ENCODE measurements at places on chromosomes 3 and 15.
A peak's percentile ranks its signal among the peaks of the same experiment; 100 is the strongest.

- DNase-seq: no peak
These were observed 580.4 kb downstream of the CADM2 start for GRCh38 chr3:85539232-85539631.

DNA sequence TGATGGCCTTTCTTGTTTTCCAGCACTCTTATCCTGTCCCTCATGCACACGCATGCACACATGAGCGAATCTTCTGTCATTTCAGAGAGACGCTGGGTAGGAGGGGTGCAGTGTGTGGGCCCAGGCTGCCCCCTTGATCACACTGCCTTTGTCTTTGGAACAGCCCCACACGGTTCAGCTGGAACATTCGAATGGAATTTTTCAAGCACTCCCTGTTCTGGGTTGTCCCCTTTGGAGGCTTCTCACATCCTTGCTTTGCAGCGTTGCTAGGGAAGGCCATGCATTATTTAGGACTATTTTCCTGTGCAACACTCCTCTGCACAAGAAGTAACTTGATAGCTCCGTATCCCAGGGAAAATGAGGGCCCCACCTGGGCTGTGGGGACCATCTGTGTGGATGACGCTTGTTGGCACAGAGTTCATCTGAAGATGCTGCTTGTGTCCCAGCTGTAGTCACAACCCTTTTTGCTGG lies 78.4 kb downstream of the SPSB4 start:
- DNase-seq: no peak

- DNase-seq: no peak
These were observed 220.1 kb downstream of the PYDC2 start for GRCh38 chr3:191680989-191681597.

DNA sequence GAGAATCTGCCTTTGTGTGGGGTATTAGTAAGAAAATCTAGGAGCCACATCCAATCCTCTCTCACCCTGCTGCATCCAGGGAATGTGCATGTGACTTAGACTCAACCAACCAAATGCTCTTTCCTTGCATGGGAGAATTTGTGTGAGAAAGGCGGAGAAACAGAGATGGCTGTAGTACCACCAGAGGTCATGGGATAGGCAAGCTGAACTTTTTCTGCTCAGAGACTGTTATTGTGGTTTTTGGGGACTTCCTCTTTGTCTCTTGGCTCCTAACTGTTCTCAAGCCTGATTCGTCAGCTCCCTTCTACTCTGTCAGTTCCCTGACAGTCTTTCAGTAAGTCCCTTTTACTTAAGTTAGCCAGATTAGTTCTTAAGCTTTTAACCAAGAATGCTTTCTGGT lies 2.6 kb upstream of the ZSCAN2 start:
- no peak for DNase-seq

- no peak for DNase-seq
These were observed 2.4 kb downstream of the PARP3 start for GRCh38 chr3:51944451-51945021.

- peak; percentile 63 for DNase-seq
These were observed 924 bp upstream of the SIN3A start for GRCh38 chr15:75452364-75452864.

GRCh38 chr3:129239991-129240390 lies 9.4 kb upstream of the COPG1 start:
- DNase-seq: no peak

DNA sequence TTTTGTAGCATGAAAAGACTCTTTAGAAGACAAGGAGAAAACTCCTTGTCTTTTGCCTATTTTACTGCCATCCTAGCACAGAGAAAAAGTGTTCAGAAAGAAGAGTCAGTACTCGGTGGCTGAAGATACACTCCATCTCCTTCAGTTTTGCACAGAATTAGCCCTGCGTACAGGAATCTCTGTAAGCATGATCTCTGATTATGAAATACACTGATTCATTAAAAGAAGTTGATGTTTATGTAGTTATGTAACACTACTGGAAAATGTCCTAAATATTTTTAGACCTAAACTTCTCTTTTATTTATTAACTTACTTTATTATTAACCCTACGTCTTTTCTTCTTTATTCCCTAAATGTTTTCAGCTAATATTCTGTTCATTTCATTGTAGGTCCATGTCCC lies 138.4 kb downstream of the LEKR1 start:
- no peak for DNase-seq

DNA sequence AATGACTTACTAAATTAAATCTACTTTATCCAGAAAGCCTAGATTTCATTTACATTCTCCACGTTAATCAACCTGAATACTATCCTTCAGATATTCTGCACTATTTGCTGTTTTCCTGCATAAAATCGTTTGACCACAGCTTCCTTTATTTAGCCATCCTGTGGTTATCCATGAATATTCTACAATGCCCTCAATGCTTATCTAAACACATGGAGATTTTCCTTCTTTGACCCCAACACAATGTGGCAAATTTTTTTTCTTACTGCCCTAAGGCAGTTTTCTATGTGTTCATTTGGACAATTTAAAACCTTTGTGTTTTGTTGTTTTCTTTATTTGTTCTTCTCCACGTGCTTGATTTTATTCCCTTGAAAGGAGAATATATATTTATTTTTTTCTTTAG lies 495.5 kb upstream of the ROBO1 start:
- DNase-seq: no peak

DNA sequence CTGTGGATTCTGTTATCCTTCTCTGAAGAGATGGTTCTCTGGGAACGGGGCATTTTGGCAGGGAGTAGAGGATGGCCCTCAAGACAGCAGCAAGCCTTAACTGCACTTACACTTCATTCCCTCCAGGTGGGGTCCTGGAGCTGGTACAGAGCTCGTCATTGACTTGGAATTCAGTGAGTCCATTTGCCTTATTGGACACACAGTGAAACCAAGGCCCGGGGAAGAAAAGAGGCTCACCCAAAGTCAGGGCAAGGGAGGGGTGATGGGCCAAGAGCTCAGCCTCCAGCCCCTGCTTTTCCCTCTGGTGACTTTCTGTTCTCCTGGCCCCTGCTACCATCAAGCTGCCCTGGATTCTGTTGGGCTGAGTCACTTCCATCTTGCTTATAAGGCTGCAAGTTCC lies 125.6 kb downstream of the ETFA start:
- no peak for DNase-seq

DNA sequence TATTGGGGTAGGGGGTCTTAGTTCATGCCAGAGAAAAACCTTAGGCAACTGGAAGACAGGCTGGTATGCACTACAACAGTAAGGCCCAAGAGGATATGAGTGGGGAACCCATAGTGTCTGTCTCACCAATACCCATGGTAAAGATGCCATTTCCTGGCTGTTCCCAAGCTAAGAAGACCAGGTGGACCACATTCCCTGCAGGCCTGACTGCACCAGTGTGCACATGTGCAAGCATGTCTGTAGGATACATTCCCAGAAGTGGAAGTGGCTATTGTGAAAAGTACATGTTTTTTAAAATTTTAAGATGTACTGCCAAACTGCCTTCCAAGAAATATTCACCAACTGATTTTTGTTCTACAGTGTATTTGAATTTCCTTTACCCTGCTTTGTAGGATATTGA lies 207.3 kb upstream of the CTNNB1 start:
- no peak for DNase-seq

DNA sequence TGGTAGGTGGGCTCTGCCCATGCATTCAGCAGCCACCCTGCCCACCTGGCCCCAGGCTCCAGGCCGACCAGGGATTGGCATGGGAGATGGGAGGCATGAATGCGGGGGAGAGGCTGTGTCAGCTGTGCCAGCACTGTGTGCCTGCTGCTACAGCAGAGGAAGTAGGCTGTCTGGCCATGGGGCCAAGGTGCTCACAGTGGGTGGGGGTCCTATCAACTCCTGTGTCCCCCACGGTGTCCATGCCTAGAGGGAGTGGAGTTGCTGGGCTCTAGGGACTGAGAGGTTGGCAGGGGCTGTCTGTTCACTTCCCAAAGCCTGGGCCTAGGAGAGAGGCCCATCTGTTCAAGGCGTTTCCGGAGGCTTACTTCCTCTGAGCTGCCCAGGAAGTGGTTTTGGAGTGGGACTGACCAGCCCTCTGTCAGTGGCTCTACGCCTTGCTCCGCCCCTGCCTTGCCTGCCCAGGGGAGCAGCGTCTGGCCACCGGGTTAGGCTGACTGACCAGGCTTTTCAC lies 5.8 kb downstream of the PRKCD start:
- no peak for DNase-seq

DNA sequence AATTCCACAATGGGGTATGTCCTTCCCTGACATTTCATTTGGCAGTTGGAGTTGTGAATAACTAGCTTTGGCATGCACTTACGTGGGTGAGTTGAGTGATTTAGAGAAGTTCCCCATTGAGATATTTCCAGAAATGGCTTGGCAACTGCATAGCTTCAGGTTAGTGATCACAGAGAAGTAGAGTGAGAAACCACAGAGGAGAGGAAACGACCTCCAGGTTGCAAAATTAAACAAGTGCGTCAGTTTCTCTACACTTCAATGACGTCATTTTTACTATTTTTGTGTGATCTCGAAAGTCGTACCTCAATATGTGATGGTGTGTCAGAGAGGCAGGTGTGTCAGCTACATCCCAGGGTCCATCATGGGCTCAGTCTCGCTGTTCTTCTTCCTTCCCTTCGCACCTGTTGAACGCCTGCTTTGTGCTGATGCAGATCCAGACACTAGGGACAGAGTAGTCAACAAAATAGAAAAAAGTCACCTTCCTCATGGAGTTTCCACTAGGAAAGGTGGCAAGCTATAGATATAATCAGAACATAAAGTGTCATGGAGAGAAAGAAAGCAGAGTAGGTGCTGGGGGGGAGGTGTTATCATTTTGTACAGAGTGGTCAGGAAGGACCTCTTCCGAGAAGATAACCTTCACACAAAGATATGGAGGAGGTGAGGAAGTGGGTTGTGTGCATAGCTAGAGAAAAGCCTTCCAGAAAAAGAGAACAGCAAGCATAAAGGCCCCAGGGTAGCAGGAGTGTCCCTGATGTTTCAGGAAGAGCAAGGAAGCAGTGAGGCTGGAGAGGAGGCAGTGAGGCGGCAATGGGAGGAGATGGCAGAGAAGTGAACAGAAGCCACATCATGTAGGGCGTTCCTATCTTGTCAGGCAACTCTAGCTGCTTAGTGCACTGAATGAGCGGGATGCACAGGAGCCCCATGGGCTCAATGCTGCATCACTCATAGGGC lies 75.6 kb downstream of the MCTP2 start:
- no peak for DNase-seq

- no peak for DNase-seq
These were observed 239.1 kb upstream of the ROPN1 start for GRCh38 chr3:124230998-124231397.

DNA sequence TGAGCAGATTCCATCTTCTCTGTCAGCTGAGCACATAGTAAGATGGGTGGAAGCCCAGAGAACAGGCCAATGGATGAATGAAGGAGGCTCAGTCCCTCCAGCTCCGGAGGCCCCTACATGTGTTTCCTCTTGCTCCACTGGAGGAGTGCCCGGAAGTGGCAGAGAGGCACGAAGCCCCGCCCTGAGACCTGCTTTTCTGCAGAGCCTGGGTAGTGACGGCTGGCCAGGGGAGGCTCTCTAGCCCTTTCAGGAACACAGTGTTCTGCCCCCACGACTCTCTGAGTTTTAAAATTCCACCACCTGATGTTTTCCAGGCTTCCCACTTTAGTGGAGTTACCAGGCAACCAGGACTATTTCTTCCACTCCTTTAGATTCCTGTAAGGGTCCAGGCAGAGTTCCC lies 149.4 kb upstream of the SLC6A11 start:
- no peak for DNase-seq

DNA sequence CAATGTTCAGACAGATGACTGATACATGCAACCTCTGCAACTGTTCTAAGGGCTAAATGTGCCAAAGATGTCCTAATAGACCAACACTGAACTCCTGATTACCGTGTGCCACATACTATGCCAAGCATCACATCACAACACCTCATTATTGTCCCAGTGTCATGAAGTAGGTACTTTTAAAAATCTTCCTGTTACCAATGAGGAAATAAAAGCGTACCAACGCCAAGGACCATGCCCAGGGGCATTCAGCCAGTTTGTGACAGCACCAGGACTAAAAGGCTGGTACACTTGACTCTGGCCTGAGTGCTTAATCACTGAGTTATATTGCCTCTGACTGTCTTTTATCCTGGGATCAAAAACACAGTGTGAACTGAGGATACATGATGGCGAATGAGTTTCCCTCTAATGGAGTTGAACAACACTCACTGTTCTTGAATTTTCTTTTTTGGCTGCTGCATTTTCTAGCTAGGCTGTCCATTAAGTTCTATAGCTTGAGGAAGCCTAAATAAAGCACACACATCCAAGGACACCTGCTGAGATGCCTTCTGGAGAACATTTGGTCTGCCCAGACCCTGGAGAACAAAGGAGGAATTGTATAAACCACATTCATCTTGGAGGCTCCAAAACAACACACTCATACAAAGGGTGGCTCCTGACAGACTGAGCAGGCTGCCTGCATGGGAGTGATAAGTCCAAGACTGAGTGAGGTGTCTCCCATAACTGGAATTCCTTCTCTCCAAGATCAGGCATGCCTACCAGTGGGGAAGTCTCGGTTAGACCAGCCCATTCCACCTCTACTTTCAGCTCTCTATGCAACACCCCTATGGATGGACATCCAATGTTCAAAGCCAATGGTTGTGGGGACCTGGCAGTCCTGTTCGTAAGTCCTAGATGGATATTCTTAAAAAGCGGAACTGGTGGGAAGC lies 126.7 kb upstream of the PRICKLE2 start:
- DNase-seq: no peak

- no peak for DNase-seq
These were observed 1089.8 kb downstream of the ROBO2 start for GRCh38 chr3:78129707-78130106.

DNA sequence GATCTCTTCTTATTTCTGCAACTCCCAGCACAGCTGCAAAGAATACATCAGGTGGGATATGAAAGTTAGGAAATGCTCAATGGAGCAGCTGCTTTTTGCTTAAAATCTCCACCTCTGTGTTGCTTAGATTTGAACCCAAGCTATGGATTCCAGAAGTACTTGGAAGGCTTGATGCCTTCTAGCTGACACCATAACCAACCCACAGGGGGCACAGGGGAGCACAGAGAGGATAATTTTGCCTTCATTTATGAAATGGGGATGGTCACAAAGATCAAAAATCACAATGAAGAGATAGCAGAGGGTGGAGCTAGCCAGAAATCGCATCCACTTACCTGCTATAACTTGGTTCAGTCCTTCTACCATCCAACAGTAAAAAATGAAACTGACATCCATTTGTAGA lies 75.7 kb downstream of the DUT start:
- DNase-seq: no peak

- no peak for DNase-seq
These were observed 14.8 kb upstream of the HCN4 start for GRCh38 chr15:73383310-73384189.

DNA sequence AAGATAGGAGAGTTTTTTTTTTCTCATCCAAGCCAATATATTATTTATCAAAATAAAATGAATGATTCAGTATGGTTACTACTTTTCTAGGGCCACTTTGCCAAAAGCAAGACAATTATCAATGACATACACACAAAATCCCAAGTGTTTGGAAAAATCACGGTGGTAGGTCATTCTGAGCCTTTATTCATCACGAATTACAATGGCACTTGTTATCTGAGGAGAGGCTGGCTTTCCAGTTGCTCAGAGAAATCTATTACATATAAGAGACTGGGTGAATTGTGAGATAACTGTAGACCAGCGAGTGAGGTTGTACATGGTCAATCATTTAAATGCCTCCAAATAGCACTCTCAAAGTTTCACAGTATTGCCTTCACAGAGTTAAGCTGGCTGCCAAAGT lies 20.4 kb upstream of the FGF12 start:
- DNase-seq: no peak

GRCh38 chr15:91146728-91147127 lies 46.7 kb downstream of the SV2B start:
- no peak for DNase-seq

GRCh38 chr3:195583831-195584542 lies at the start of gene APOD:
Gene APOD (minus strand): TSS chr3:195583940. CDS start chr3:195579461, 4,479 bp downstream.
- DNase-seq: no peak

GRCh38 chr3:189383630-189384029 lies 211.9 kb downstream of the TPRG1 start:
- DNase-seq: no peak
